ENCODE measurements at places on chromosomes 3 and 15.

GRCh38 chr3:45842851-45843625 is 1.1 kb upstream of the LZTFL1 start:
- DNase-seq: no peak

GRCh38 chr3:193809106-193809505 is 216.1 kb downstream of the OPA1 start:
- no peak for DNase-seq

DNA sequence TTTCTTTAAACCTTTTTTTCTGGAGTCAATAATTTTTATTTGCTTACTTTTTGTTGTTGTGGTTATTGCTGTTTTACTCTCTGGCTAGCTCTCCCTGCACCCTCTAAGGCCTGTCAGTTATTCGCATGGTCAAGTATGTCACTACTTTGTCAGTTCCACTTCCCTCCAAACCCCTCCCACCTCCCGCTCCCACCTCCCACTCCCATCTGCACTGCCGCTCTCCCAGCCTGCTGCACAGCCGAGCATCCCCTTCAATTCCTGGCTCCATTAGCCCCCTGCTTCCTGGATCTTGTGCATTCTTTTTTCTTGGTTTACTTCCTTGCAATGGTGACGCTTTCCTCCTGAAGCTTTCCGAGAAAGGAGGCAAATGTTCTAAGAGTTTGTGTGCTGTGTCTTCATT is 218.0 kb downstream of the XXYLT1 start:
- DNase-seq: no peak

GRCh38 chr3:33063651-33064051 is 33.3 kb downstream of the GLB1 start:
- no peak for DNase-seq

- DNase-seq: no peak
Measured at GRCh38 chr3:56173601-56174000, 294.7 kb downstream of the ERC2 start.

DNA sequence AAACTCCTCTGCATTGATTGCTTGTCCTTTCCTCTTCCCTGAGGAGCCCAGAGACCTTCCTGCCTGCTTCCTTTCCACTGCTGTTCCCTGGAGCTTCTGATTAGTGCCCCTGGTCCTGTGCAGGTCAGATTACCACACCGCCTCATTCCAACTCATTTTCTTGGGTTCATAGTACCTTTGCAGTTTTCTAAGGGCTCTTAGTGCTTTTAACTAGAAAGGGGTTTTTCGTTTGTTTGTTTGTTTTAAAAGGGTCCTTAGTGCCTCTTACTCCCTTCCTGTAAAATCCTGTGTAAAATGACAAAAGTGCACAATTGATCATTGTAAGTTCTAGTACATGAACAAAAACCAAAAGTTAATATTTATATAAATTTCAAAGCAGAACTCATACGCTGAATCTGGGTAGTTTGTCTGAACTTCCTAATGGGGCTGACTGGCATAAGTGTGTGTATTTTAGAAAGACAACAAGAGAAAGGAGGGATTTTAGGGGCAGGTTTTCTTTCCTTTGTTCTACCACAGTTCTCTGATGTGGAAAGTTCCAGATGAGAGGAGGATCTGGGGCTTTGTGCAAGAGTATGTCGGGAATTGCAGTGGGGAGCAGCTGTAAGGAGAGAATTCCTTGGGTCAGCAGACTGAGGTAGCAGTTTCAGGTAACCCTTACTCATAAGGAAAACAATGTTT is 30.6 kb downstream of the SNRK start:
- no peak for DNase-seq

GRCh38 chr3:11037976-11038375 is 45.4 kb downstream of the SLC6A1 start:
- DNase-seq: no peak

- DNase-seq: no peak
Measured at GRCh38 chr3:175001091-175001490, 142.0 kb downstream of the NAALADL2 start.

- no peak for DNase-seq
Measured at GRCh38 chr3:139555249-139555648, 15.7 kb upstream of the RBP1 start.

- no peak for DNase-seq
Measured at GRCh38 chr15:38843051-38843501, 278.5 kb upstream of the RASGRP1 start.

DNA sequence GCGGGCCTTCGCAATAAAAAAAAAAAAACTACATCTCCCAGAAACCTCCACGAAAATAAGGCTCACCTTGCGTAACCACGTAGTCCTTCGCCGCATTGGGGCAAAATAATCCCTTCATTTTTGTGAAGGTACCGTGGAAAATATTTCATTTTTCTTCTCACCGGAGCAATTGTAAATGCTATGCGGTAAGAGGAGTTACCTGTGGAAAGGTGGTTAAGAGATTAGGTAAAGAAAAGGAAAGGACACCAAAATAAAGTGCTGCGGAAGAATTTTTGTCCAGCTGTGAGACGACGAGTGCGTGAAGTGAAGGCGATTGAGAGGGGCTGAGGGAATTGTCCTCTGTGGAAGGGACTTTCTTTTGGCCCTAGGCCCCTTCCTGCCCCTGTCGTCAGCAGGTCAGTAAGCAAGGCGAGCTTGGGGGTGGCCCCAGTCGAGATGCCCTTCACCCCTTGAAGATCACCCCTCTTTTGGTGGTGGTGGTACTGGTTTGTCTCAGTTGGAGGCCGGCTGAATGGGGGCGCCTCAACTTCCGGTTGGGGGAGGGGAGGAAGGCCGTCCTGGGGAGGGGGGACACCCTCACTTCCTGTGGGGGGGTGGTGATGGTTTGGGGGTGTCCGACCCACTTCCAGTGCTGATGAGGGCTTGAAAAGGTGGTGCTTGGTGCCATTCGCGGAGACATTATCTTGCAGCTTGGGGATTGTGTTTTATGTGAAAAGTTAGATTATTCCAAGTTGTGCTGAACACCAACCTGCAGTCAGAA is at the start of gene HMG20A:
HMG20A (plus strand) TSS at position 279 of the 760 bp plus-strand sequence. CDS start 37,520 bp downstream, outside the sequence.
- DNase-seq: peak; percentile 10

DNA sequence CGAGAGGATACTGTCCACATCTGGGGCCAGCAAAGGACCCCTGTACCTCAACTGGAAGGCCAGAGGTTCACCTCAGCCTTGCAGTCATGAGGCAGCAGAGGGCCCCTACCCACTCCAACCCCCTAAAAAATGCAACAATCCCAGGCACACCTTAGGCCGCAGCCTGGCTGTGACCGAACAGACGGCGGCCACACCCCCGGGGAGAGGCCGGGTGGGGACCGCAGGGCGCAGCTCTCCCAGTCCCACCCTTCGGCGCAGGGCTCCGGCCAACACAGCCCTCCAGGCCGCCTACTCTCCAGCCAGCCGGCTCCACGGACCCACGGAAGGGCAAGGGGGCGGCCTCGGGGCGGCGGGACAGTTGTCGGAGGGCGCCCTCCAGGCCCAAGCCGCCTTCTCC is 457 bp upstream of the DNAJA4 start:
- no peak for DNase-seq

GRCh38 chr3:195101001-195101583 is 169.9 kb downstream of the XXYLT1 start:
- DNase-seq: no peak

DNA sequence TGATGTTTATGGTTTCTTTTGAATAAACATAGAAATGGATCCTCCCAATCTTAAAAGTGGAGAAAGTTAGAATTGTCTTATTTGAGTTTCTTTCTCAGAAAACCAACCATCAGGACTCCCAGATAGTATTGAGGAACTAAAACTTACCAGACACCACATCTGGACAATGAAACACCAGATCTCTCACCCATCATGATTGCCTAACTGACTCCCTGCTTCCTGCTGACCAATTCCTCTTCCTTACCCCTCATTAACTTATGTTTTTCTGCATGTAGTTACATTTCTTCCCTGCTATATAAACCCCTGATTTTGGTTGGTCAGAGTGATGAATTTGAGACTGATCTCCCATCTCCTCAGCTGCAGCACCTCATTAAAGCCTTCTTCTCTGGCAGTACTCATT is 242.0 kb upstream of the SETMAR start:
- no peak for DNase-seq

- DNase-seq: no peak
Measured at GRCh38 chr3:133883641-133884040, 12.0 kb downstream of the RAB6B start.

DNA sequence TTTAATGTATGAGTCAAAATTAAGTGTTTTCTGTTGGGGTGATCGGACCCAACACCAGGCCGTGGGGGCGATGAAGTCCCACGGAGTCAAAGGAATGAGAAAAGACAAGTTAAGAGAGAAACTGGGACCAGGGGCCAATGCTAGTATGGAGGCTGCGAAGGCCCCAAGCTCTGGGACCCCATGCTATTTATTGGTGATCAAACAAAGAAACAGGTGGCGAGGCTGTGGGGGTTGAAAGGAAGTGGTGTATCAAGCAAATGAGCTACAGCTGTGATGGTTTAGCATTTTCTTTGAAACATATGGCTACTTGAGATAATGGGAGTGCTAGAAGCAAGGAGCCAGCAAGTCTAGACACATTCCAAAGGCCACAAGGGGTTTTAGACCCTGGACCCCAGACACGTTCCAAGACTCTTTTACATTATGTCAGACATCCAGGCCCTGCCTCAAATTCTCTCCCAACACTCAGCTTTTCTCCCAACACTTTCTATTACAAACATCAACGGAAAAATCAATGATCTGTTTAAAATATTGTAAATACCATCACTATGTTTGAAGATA is 56.0 kb upstream of the SNRPN start:
- no peak for DNase-seq

- DNase-seq: no peak
Measured at GRCh38 chr3:13209634-13209997, 136.4 kb upstream of the IQSEC1 start.

DNA sequence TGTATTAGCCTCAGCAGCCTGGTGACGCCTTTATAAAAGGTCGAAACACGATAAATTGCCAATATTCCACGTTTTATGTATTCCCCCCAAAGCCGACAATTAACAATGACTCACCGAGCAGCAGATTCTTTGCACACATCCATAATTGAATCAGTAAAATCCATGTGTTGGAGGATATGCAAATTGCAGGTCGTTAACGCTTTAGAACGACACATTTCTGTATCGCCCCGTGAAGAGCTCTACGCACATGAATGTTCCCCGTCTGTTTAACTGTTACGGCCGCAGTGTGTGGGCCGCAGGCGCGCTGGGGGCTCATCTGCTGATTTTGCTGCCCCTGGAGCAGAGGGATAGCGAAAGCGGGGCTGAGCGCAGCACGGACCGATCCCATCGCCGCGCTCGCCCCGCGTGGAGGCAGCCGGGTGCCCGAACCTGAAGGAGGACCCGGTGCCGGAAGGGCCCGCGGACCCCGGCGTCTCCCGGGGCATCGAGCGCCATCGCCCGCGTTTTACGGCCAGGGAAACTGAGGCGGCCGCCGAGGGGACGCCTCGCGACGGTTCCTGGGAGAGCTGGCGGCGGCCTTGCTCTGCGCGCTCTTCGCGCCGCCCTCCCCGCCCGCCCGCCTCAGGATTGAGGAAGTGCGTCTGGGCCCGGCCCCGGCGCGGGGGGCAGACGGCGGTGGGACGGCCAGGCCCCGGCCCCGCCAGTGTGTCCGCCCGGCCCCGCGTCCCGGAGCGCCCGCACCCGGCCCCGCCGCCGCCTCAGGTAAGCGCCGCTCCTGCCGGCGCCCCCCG is at the start of gene LRRK1:
LRRK1 (plus strand) TSS at position 668 of the 791 bp plus-strand sequence. CDS start 5,276 bp downstream, outside the sequence.
- no peak for DNase-seq

DNA sequence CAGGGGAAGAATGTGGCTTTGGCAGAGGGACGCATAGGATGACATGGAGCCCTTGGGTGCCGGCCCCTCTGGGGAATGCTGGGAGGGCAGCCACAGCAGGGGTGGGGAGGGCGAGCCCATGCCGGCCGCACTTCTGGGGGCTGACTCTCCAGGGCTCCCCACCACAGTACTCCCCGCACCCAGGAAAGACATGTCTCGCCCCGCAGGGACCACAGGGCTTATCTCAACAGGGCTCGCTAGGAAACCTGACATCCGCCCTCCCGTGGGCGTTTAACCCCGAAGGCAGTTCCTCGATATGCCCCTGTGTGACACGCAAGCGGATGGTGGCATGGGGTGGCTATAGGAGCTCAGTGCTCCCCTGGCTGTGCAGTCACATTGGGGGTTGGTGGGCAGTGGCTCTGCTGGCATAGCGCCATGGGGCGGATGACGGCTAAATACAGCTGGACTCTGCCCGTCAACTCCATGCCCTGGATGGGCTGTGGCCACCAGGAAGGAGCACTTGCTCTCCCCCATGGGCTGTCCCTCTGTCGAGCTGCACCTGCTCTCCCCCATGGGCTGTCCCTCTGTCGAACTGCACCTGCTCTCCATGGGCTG is 141.4 kb downstream of the ADAMTS17 start:
- DNase-seq: no peak

DNA sequence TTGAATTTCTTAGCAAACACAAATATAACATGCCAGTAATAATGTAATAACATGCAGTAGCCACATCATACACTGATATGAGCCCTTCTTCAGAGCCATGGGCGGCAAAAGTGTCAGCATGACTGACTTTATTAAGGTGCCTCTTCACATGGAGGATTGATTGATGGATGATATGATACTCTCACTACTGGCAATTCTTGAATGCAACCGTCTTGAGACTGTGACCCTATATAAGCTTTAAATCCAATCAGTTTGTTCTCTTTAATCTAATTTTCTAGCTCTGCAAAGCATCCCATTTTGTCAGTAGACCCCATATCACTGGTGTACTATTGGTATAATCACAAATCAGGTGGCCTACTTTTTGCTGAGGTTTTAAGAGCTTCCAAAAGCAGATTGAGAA is 463.7 kb upstream of the ROBO2 start:
- no peak for DNase-seq

- DNase-seq: no peak
Measured at GRCh38 chr3:112860898-112861297, 14.2 kb upstream of the CD200R1L start.

DNA sequence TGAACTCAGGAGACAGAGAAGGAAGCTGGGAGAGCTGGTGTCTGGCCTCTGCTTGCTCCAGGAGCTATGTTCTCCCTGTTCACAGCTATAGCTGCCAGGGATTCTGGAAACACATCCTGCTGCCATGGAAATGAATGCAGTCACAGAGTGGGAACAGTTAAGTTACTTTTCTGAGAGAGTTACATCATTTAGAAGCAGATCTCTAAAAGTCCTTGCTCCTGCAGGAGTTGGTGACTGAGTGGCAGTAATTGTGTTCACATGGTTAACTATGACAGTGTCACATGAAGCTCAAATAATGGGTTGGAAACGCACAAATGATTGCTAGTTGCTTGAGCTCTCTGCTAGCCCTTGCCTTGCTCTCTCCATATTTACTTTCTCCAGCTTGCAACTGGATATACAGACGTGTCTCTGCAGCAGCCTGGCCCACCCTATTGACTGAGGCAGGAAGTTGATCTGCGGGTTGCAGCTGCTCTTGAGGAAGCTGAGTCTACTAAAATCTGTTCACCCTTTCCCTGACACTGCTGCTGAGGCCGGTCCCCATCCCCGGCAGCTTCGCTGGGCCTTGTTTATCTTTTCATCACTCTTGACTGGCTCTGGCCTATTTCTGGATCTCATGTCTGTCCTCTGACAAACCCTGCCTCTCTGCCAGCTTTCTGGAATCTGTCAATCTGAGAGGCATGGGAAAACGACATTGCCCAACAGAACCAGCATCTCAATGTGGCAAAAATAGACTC is 16.7 kb upstream of the ISLR start:
- no peak for DNase-seq
